NCI-H1436 treated with DMSO at 0.1 percent for 48 hours (cell line): ENCODE measurements at places on chromosomes 2 and 18.

GRCh38 chr2:95073856-95074662 is 47.5 kb downstream of the MRPS5 start:
- DNase-seq, result no peak

GRCh38 chr2:71617266-71617665 is 163.9 kb downstream of the DYSF start:
- no peak for DNase-seq

GRCh38 chr2:73987948-73988700 is 3.4 kb downstream of the TET3 start:
- no peak for DNase-seq

DNA sequence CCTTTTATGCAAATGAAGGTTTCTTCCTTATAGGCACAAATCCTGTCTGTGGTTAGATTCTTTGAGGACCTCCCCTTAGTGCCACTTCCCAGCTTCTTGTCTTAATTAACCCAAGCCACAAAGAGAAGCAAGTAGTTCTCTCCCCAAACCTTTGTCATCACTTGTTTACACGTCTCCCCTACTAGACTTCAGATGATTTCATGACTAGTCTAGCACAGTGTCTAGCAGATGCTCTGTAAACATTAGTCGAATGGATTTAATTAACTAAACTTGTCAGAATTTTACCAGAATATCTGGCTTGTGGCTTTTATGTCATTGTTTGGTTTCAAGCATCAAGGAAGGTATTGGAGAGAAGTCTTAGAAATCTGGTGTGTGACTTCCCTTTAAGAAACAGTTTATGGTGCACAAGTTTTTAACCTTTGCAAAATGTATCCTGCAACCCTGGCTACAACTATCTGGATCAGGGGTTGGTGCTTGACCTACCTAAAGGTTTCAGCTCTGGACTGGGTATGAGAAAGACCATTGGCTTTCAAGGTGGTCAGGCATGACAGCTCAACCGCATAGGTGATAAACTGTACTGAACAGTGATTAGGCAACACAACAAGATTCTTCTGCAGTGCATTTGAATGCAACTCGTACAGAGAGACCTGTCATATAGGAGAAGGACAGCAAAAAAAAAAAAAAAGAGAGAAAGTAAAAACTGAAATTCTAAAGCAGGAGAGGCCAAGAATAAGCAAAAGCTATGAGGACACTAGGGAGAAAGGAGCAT is 93.2 kb upstream of the CCDC150 start:
- no peak for DNase-seq

GRCh38 chr2:49753344-49753985 is 599.1 kb upstream of the FSHR start:
- no peak for DNase-seq

DNA sequence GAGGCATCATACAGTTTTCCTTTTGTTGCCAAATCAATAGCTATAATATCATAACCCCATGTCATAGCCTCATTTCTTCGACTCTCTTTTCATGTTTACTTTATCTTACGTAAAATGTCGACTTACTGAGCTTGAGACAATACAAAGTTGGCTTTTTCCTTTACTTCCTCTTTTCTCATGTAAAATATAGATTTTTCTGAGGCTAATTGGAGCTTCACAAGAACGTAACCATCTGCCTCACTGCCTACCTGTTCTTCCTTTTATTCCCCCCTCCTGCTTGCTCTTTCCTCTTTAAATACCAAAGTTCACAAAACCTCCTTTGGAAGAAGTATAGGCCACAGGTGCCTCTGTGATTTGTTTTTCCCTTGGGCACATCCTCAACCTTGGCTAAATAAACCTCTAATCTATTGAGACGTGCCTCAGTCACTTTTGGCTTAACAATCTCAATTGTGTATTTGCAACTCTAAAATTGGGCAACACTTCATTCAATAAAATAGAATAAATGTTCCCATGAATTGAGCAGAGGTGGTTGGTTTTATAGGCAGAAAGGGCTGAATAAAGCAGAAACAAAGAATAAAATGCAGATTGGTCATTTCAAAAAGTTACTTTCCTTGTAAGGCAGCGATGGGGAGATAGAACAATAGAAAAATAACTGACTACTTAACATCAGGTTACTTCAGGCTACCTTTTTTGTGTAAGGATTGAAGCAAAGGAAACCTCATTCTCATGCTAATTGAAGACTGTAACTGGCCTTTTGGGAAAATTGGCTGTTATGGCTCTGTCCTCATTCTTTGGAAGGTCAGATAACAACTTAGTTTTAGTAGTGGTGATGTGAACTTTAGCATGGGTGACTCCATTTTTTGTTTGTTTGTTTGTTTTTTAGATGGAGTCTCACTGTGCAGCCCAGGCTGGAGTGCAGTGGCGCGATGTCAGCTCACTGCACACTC is 21.3 kb downstream of the COMMD1 start:
- no peak for DNase-seq

DNA sequence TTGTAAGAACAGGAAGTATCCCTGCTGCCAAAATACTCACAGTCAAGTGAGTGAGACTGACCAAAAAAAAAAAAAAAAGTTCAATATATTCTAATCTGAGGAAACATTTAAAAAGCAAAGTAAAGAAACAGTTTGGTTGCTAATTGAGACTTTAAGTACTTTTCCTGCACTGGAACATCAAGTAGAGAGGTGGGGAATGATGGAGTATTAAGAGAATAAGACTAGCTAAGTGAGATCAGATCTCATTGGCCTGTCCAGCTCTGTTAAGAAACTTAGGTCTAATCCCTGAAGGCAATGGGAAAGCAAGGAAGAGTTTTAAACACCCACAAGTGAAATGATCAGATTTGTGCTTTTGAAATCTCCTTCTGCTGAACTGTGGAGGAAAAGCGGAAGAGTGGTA is 27.8 kb upstream of the MAP4K3 start:
- DNase-seq, result no peak

DNA sequence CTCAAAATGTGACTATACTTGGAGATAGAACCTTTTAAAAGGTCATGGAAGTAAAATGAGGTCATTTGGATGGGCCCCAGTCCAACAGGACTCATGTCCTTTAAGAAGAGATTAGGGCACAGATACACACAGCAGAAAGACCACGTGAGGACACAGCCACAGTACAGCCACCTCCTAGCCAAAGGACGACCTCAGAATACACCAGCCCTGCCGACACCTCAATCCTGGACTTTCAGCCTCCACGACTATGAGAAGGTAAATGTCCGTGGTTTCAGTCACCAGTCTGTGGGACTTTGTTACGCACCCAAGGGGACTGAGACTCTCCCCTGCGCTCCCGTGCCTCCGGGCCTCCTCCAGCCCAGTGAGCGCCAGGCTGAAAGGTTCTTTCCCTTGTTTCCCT is 30.2 kb upstream of the HPCAL1 start:
- no peak for DNase-seq

- DNase-seq, result no peak
These were observed 127.8 kb upstream of the DDX18 start for GRCh38 chr2:117686699-117687098.

- no peak for DNase-seq
These were observed 31.9 kb downstream of the ACKR3 start for GRCh38 chr2:236601316-236602202.

- DNase-seq, result no peak
These were observed 828.9 kb downstream of the EPHA4 start for GRCh38 chr2:220743203-220743602.

DNA sequence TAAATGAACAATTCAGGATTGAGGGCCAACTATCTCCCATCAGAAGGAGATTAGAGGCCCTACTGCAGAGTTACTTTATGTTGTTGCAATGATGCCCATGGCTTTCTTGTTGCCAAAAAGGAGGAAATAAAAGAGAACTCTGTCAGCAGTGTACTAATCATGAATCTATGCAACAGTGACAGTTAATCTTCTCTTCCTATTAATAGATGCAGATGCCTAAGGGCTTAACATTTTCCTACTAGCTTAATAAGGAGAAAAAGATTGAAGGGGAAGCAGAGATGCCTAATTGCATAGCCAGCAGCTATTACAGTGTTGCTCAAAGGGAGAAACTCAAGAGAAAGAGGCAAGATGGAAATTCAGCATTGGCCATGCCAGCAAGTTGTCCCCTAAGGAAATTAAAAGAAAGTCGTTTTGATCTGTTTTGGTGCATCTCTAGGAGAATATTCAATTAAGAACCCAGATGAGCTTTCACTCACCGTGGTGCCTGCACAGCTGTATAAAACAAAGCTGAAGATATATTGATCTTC is 107.1 kb upstream of the KCNJ3 start:
- no peak for DNase-seq

DNA sequence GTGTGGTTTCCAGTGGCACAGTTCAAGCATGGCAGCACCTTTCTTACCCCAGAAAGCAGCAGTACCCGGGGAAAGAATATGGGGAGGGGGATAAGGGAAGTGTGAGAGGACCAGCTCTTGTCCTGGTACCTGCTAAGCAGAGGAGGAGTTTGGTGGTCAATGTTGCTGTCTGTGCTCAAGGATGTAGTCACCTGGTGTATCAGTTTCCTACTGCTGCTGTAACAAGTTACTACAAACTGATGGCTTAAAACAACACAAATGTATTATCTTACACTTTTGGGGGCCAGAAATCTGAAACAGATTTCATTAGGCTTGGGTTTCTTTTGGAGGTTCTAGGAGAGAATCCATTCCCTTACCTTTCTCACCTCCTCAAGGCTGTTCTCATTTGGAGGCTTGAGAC is 77.5 kb downstream of the VSNL1 start:
- no peak for DNase-seq

DNA sequence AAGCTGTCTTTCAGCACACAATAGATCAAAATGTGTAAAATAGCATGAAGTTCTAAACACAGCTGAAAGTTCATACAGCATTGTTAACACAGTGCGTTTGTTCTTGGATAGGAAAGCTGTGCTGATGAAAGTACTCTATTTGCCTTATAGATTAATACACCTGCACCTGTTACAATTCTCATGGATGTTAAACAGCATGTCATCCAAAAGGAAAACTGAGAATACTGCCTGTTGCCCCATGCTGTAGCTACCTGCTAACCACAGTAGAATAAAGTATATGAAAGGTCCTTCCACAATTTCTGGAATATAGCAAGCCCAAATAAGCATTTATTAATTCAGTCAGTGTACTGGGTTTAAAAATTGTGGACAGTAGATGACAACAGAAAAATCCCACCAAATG is 166.7 kb upstream of the DTNA start:
- no peak for DNase-seq

GRCh38 chr18:36158266-36158867 is 28.7 kb downstream of the ELP2 start:
- no peak for DNase-seq

DNA sequence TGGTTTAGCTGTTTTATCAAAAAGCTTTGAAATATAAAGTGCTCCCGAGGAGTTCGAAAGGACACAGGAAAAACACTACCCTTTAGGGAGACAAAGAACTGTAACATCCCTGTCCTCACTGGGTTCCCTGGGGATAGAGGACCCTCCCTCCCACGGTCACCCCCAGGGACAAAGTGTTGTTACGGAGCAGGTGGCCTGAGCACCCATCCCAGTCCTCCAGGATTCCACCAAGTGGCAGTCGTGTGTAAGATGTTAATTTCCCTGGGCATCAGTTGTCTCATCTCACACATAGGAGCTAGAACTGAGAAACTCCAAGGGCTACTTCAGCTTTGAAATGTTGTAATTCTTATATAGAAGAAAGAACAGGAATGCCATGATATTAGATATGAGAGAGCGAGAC is 137.7 kb downstream of the ALK start:
- no peak for DNase-seq

DNA sequence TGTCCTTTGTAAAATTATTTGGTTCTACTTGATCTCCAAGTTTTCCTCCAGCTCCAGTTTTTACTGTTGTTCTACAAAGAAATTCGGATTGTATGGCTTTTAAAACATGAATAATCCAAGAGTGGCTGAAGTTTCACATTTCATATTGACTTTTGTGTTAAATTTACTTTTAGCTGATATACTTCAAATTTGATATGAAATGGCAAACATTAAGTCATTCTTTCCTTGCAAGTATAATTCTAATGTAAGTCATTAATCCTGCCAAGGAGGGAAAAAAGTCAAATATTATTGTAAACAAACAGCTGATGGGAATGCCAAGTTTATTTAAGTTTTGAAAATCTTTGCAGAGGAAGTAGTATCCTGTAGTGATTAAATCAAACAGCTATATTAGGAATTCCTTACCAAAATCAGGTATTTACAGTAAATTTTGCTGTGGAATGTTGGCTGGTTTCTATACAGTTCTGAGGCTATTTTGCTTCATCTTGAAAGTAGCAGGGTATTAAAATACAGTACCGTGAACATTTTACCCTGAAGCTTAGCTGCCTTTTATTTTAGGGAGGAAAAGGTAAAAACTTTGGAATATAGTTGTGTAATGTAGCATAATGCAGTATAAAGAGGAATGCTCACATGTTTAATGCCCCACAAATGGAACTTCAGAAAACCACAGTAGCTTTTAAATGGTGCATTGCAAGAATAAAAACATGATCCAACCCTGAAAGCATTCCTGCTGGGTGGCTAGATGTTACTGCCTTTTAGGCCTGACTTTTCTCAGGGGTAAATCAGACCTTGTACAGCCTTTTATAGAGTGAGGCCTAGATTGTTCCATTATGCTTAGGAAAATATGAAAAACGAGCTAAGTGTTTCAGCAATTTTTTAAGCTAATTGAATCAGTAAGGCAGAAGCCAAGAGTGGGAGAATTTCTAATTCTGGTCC is 62.7 kb upstream of the NT5C1B start:
- DNase-seq, result no peak

DNA sequence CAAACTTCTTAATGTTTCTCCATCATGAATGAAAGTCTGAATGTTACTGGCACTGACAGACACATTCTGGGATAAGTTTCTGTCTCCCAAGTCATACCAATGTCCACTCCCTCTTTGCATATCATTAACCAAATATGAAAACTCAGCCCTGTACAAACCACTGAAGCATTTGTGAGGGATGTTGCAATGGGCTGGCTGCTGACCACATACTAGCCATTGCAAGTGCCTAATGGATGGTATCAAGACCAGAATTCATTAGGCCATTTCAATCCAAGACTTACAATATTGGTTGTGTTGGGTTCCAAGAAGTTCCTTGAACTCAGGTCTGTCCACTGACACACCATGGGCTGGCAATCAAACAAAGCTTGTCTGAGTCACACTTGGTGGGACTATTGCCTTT is 73.8 kb downstream of the CBLN2 start:
- no peak for DNase-seq

- DNase-seq, result no peak
These were observed 18.1 kb downstream of the TEX51 start for GRCh38 chr2:126916744-126917143.

- DNase-seq, result no peak
These were observed 137.0 kb downstream of the BCL11A start for GRCh38 chr2:60416221-60417008.

DNA sequence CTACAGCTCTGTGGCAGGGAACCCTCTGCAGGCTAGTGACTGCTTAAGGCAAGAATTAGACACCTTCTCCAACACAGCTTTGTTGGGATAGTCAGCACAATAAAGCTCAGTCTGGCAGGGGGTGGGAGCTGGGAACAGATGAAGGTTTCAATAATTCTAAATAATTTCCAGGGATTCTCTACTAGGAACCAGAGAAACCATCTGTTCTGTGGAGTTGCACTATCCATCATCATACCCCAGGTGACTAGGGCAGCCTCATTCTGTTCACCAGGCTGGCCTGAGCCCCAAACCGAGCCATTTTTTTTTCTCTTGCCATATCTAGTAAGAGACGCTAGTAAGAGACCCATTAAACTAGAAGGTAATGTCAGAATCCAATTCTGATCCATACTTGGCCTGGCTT is 35.8 kb upstream of the CYP26B1 start:
- no peak for DNase-seq

GRCh38 chr2:153519257-153519875 is 40.8 kb upstream of the RPRM start:
- DNase-seq, result no peak
